Ascending aorta (tissue), 2 donors: ENCODE measurements at places on chromosomes 4 and X.

GRCh38 chr4:173246719-173247118 lies 78.1 kb downstream of the GALNT7 start:
- DNase-seq, result no peak

GRCh38 chr4:53804719-53805118 lies 213.4 kb upstream of the LNX1 start:
- DNase-seq, result no peak

DNA sequence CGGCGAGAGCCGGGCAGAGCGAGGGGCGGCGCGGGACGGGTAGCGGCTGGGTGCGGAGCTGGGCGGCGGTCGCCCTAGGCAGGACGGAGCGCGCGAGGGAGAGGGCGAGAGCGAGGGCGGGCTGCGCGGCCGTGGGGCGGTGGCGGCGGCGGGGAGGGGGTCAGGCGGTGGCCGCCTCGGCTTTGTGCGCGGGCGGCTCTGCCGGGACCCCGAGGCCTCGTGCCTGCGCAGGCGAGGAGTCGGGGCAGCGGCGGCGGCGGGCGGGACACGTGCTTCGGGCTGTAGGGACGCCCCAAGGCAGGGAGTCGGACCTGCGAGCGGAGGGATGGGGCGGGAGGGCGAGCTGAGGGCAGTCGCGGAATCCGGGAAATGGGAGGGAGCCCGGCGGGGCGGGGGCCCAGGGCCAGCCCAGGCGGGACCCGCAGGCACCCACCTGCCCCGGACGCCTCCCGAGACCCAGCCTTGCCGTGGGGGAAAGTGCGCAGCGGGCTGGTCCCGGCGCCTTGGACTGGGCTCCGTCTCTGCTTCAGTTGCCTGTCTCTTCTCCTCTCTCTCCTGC lies 465 bp downstream of the BMPR1B start:
- DNase-seq, result no peak

- DNase-seq, result no peak
Measured at GRCh38 chr4:93263166-93263565, 565.4 kb upstream of the ATOH1 start.

- DNase-seq, result no peak
Measured at GRCh38 chrX:136731207-136731782, 49.4 kb downstream of the ARHGEF6 start.

DNA sequence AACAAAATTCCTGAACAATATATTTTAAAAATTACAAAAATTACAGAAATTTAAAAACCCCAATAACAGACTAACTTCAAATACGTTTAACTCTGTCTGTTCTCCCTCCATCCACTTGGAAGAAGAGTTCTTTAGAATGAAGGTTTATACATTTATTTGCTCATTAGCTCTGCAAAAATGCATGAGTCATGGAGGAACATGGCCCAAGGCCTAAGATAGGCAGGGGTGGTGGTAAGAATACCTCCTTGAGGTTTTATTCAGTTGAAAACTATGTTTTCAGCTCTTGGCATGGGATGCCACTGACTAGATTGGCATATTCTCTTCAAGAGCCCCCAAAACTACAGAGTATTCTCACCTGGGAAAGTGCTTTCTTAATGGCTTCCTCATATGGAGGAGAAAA lies 8.8 kb upstream of the LRRC66 start:
- DNase-seq, result no peak

DNA sequence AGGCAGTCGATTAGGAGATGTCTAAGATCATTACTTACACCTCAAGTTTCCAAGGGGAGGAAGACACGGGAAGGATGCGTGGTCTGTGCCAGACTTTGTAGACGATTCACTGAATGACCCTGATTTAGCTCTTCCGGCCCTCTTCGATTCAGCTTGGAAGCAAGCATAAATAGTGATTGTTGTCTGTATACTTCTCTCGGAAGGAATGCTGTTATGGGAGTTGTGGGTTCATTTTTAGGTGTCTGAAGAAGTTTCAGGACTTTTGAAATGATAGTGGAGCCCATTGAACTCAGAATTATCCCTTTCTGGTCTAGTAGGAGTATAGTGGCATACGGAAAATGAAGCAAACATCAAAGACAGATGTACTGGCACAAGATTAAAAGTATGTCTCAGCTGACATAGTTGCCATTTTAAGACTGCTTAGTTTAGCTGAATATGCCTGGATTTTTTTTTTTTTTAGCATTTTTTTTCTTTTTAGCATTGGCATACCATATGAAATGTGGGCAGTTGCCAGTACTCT lies 1.0 kb upstream of the ANKRD17 start:
- no peak for DNase-seq

- DNase-seq, result peak; percentile 81
Measured at GRCh38 chrX:13646154-13646549, 6.8 kb upstream of the TCEANC start.

GRCh38 chrX:19647159-19647558 lies 131.9 kb upstream of the MAP3K15 start:
- no peak for DNase-seq

- DNase-seq, result no peak
Measured at GRCh38 chr4:138196153-138196552, 46.0 kb downstream of the SLC7A11 start.

- DNase-seq, result peak; percentile 39
Measured at GRCh38 chr4:182881914-182882313, 35.3 kb downstream of the DCTD start.

- DNase-seq, result no peak
Measured at GRCh38 chr4:53997898-53998297, 66.5 kb downstream of the CHIC2 start.

- DNase-seq, result no peak
Measured at GRCh38 chr4:120316416-120316815, 249.8 kb upstream of the MAD2L1 start.

GRCh38 chr4:20883231-20883630 lies 183.0 kb downstream of the PACRGL start:
- DNase-seq, result no peak

GRCh38 chr4:30616942-30617646 lies 103.1 kb upstream of the PCDH7 start:
- DNase-seq, result no peak

DNA sequence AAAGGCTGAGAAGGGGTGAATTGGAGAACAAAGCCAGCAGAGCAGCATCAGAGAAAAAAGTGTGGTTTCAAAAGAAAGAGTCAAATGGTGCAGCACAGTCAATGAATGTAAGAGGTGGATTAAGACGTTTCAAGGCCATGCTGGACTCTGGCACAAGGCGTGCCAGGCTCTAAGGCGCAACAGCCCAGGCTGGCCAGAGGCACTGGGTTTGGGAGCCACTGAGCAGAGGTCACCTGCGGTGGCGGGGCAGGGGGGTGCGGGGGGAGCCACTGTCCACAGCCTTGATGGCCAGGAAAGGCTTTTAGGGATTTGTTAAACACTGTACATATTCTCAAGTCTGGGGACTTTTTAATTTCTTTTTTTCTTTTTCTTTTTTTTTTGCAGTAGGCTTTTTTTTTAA lies 222.5 kb upstream of the FAT1 start:
- DNase-seq, result no peak

DNA sequence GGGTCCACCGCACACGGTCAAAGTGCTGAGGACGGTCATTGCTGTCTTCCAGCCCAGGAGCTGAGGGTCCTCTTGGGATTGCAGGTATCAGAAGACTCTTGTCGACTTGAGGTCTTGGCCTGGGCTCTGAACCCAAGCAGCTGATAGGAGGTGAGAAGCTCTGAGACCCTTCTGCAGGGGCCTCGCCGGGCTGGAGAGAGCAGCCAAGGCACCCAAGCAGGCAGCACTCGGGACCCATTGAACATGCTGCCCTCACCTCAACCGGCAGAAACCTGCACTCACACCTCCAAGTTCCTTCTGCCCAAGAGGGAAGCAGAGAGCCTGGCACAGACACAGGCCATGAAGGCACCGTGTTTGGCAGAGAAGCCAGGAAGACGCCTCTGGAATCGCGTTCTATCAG lies 34.1 kb downstream of the PDHA1 start:
- no peak for DNase-seq

DNA sequence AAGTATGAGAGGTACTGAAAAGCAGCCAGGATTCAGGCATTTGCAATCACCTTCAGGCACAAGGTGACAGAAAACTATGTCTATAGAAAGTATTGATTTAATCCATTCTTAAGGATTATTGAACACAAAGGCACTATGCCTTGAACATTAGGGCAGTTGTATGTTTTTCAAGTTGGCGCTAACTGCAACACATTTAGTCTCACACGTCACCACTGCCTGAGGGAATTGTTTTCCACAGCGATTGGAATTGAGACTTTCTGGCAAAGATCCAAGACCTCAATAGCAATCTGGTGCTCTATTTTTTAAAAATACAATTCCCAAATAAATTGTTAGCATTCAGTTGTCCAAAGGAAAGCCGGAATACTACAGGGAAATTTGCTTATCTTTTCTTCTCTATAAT lies 52.7 kb upstream of the FTHL17 start:
- DNase-seq, result no peak

GRCh38 chr4:139728840-139729239 lies 63.2 kb downstream of the MGST2 start:
- no peak for DNase-seq

- DNase-seq, result no peak
Measured at GRCh38 chr4:168604496-168605373, 107.9 kb downstream of the PALLD start.

- DNase-seq, result no peak
Measured at GRCh38 chr4:81652069-81652478, 180.4 kb upstream of the RASGEF1B start.

- no peak for DNase-seq
Measured at GRCh38 chrX:37759351-37759750, 20.5 kb upstream of the CYBB start.

- no peak for DNase-seq
Measured at GRCh38 chr4:118799231-118799942, 36.5 kb downstream of the SEC24D start.
